ENCODE measurements at places on chromosomes 12 and 14.

DNA sequence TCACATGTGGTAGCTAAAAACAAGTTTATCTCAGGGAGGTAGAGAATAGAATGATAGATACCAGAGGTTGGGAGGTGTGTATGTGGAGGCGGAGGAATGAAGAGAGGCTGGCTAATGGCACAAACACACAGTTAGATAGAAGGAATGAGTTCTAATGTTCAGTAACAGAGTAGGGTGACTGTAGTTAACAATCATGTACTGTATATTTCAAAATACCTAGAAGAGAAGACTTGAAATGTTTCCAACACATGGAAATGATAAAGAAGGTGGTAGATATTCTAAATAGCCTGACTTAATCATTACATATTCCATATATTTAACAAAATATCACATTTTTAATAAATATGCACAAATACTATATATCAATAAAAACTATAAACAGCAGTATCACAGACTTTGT, 8.9 kb upstream of the IFNG-AS1 start:
- no peak for DNase-seq

DNA sequence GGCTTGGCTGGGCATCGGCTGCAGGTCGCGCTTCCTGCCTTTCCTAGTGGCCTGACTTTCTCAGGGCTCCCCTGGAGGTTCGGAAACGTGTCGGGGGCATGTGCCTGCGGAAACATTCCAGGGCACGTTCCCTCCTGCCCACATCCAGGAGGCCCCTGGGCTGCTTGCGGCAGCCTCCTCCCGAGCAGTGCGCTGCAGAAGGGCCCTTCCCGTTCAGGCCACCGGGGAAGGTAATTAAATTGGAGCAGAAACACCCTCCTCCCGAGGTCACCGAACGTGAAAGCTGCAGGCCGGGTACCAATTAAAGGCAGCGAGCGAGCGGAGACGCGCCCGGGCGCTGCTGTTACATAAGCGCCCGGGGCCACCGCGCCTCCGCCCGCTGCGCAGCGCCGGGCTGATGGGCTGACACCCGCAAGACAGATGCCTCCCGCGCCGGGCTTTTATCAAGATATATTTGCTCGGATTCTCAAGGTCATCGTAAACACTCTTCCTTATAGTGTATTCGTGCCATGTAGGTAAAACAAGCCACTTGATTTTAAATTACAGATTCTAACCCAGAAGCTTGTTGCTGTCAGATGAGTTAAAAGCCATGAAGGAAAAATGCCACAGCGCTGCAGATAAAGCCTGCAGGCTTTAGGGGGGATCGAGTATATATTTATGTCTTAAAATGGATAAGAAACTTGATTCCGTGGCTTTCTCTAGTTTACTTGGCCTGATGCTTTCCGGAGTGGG, 31.4 kb downstream of the SSPN start:
- no peak for DNase-seq

- DNase-seq = peak; percentile 73
Observed at GRCh38 chr12:68675101-68675842, 11.5 kb upstream of the NUP107 start.

DNA sequence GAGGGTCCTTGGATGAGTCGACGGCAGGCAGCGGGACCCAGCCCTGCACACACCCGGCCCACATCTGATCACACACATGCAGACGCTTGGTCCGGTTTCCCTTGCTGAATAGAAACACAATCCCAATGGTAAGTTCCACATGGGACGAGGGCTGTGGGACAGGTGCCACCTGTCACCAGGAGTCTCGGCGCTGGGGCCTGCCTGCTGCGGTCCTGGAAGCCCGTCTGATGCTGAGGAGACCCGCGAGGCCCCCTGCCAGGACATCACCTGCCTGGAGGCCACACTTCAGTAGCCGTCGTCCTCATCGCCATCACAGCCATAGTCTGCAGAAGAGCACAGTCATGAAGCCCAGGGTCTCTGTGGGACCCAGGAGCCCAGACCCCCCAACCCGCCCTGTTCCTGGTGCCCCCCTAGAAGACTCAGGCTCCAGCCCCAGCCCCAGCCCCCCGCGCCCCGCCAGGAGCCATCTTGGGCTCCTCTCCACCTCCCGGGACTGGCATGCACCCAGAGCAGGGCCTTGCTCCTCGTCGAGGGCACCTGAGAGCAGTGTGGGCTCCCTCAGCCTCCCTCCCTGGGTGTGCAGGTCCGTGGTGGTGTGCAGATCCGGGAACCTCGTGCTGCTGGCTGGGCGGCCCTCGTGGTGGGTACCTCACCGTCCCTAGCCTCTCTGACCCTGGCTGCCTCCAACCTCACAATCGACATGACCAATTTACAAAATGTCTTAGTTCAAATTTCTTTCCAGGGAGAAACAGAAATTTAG, 29.3 kb upstream of the NUDT14 start:
- DNase-seq = no peak

DNA sequence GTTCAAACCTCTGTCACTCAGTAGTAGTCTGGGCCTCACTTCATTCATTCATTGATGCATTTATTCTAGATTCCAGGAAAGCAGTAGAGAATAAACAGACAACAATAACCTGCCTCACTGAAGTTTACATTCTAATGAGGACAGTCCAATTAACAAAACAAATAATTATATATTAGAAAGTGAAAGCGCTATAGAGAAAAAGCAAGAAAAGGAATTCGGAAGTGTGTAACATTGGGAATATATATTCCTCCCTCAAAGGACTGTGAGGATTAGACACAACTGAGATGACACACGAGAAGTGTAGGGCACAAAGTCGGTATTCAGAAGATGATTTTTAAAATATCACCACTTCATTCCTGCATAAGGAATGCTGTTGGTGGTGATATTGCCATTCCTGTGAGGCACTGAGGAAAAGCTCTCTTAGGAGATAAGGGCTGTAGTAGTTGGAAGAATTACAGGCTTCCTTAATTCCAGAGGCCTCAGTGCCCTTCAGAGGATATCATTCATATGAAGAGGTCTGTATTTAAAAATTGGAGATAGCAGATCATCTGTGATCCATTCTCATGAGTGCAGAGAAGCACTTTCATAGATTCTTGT, 3.9 kb upstream of the DUSP6 start:
- DNase-seq = no peak

- no peak for DNase-seq
Observed at GRCh38 chr12:53115112-53115890, 12.0 kb downstream of the SOAT2 start.

All from T-cell (primary cell).